NCI-H524 treated with DMSO at 0.1 percent for 48 hours (cell line): ENCODE measurements at places on chromosomes 2 and 18.

DNA sequence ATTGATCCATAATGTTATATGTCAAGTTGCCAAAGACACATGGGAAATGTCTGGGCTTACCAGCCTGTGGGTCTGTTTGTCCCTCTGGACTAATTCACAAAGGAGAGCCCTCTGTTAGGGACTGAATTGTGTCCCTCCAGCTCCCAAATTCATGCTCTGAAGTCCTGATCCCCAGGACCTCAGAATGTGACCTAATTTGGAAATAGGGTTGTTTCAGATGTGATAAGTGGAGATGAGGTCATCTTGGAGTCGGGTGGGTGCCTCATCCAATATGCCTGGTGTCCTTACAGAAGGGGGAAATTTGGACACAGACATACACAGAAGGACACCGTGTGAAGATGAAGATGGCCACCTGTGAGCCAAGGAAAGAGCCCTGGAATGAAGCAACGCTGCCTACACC is 41.4 kb upstream of the ROCK2 start:
- no peak for DNase-seq

- no peak for DNase-seq
Observed at GRCh38 chr18:37238282-37239108, 327.1 kb downstream of the CELF4 start.

- DNase-seq: no peak
Observed at GRCh38 chr2:3981446-3981987, 278.1 kb downstream of the DCDC2C start.

DNA sequence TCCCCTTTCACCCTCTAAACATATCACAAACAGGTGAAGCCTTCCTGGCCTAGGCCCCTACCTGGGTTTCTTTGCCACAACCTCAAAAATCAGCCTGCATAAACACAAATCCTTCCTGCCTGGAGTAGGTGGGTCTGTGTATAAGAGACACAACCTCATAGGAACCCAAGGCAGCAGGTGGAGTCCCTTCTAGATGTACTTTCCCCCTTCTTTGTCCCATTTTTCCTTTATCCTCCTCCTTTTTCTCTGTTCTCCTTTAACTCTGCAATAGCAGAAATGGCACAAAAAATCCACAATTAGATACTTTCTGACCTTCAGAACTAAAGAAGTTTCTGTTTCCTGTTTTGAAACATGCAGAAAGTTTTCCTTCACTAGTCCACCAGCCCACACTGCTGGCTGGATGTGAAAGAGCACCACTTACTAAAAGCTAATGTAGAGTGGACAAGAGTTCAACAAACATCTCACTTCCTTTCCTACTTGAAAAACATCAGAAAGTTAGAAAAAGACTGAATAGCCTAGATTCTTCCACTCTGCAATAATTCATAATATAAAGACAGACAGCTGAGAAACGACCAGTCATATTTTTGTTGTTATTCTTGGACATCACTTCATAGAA is 11.2 kb downstream of the SLC40A1 start:
- DNase-seq: no peak

- no peak for DNase-seq
Observed at GRCh38 chr18:57660961-57661360, 39.3 kb upstream of the NARS1 start.

GRCh38 chr2:234979204-234980167 is 27.7 kb downstream of the SH3BP4 start:
- DNase-seq: no peak

DNA sequence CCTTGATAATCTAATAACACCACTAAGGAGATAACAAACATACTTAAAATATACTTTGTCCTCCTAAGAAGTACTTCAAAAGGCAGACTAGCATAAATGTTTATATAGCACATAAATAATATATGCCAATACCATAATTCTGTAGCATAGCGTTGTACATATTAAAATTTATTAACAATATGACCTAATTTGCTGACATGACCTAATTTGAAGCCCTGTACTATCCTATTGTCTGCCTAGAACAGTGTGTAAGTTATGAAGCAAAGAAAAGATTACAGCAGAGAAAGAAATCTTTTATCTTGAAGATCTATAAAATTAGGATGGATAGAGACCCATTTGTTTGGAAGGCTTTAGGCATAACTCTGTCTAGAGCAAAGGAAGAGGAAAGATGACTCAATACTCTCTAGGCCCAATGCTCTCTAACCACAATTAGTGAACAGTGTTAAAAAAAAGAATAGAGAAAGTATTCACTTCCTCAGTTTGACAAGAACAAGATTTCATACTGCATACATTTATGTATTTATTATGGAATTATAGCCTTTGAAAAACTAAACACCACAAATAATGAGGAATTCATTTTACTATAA is 231.3 kb downstream of the ZRANB3 start:
- DNase-seq: no peak

- DNase-seq: no peak
Observed at GRCh38 chr2:240601831-240602160, 15.3 kb downstream of the CAPN10 start.

GRCh38 chr18:48263192-48263853 is 145.9 kb downstream of the ZBTB7C start:
- DNase-seq: no peak

DNA sequence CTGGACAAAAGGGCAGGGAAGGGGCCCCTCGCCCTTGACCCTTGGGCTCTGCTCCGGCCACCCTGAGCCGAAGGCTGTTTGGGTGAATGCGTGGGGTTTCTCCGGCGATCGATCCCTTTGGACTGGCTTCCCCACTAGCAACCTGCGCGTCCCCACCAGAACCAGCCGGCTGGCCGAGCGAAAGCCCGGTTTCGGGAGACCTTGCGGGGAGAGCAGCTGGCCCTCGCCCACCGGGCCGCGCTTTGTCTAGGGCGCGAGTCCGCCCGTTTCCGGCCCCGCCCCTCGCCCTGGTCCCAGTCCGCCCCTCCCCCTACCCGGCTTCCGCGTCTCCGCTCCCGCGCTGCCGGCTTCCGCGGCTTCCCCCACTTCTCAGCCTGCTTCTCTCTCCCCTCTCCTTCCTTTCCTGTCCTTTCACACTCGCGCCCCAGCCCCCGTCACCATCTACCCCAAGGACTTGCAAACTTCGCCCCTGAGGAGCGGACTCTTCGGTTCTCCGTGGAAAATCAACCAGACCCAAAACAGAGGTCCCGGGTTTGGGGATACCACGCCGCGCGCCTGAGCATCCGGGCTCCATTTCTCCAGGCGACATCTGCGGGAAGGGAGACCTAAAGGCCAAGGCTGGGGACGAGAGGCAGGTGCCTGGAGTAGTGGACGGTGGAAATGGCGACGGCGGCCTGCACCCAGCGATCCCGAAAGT is 48.0 kb upstream of the ATP6V1B1 start:
- no peak for DNase-seq

- DNase-seq: no peak
Observed at GRCh38 chr2:7108792-7109532, 191.8 kb downstream of the RNF144A start.

DNA sequence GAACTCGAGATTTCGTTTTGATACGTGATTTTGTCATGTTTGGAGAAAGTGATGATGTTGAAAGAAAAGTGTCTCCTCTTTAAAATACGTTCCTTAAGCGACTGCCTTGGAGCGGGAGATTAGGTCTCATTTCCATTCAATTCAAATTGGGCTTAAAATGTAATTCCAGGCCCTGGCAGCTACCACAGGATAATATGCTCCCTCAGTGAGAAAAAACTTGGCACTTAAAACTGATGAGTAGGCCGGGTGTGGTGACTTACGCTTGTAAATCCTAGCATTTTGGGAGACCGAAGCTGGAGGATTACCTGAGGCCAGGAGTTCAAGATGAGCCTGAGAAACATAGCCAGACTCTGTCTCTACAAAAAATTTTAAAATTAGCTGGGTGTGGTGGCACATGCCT is 146.3 kb upstream of the L3MBTL4 start:
- DNase-seq: no peak

- peak; percentile 79 for DNase-seq
Observed at GRCh38 chr2:23532391-23533337, 147.7 kb downstream of the KLHL29 start.

DNA sequence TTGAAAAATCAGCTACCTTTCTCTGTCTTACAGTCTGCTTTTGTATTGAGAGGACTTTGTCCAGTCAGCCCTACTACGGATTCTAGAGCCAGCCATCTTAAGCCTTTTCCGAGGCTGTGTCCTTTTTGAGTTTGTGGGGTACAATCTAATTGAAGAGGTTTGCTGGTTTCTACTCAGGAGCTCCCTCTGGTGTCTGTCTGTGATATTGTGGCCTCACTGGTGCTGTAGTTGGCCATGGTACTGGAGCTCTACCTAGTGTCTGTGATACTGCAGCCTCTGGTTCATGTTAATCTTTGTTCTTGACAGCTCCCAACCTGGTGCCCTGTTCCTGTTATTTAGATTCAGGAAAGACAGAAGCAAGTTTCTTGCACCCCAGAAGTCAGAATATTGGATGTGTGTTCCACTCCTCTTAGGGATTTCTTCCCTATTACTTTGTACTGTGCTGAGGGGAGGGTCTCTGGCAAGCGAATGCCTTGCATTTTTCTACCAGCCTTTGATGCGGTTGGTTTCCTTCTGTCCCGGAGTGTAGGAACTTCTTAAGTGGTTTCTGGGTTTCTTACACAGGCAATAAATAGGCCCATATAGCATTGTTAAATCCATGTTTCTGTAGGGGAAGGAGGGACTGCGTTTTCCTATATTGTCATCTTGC is 78.5 kb downstream of the ACSL3 start:
- DNase-seq: no peak
